Stimulated activated CD8-positive, alpha-beta memory T cell treated with anti-CD3 and anti-CD28 coated beads, Interleukin-4, amount 100 ng/mL, for 48 hours (primary cell): ENCODE measurements at places on chromosomes 16 and 17.

- DNase-seq: no peak
Measured at GRCh38 chr16:8634991-8635736, 13.7 kb downstream of the METTL22 start.

GRCh38 chr16:474420-475122 lies 49.1 kb downstream of the RAB11FIP3 start:
- no peak for DNase-seq

GRCh38 chr17:59327981-59328290 lies 3.5 kb upstream of the YPEL2 start:
- no peak for DNase-seq

DNA sequence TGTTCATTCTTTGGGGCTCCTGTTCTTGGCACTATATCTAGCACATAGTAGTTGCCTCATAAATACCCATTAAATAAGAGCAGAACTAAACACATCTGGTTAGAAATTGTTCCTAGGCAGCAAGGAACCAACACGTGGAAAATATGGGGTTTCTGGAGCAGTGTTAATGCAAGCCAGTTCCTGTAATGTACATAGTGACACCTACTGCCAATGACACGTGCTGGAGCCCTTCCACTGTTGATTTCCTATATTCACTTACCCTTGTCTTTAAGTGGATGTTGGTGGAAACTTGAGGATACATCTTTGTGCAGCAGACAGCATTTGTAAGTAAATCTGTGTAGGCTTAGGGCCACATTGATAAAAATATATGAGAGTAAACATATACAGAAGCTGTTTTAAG lies 1.6 kb upstream of the IRF8 start:
- peak; percentile 22 for DNase-seq

DNA sequence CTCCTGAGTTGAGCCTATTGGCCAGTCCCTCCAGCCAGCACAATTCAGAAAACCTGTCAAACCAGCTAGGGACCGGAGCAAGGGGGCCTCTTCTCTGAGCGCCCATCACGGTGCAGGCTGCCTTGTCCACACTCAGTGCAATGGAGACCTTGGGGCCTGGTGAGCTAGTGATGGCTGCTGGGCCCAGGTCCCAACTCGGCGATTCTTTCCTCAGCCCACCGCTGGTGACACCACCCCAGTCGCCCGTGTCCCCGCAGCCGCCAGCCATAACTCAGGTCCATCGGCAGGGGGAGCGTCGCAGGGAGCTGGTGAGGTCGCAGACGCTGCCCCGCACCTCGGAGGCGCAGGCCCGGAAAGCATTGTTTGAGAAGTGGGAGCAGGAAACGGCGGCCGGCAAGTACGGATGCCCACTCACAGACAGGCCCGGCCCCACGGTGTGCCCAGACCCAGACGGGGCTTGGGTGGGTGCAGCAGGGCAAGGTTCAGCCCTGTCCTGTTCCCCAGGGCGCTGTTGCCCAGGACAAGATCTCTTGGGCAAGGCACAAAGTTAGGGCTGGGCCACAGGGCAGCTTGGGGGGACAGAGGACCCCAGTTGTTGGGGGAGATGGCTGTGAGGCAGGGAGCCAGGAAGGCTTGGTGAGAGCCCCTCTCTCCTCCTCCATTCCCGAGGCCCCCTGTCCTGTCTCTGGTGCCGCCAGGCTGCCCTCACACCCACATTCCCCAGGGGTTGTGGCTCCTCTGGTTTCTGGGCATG lies 10.8 kb downstream of the SMTNL2 start:
- peak; percentile 69 for DNase-seq

GRCh38 chr17:38705803-38706504 lies 881 bp downstream of the MLLT6 start:
- DNase-seq: peak; percentile 61

DNA sequence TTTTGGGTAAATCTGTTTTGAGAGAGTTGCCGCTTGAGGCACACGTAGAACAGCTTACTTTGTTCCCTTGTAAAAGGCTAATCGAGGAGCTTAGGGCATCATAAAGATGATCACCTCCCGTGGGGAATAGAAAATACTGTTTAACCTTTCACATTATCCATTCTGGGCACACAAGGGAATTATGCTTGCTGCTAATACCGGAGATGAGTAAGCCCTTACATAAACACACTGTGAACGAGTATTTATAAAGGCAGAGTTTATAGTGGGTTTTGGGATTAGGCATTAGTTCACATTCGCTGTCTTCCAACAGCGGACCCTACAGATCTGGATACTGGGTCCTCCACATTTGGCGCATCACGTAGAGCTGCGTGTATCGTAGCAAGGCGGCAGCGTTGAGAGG lies 51.2 kb upstream of the CNTNAP4 start:
- DNase-seq: no peak

DNA sequence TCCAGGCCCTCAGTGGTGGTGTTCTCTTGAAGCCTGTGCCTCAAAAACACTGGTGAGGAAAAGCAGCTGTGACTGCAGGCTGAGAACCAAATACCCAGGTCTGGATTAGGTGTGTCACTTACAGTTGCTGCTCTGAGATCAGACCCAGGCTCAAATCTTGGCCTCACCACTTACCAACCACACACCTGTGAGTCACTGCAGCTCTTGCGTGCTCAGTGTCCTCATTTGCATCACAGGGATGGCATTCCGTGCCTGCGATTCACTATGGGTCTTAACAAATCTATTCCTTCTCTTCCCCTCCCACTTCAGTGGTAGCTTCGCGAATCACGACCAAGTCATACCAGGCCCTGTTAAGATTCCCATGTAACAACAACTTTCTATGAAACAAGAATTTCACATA lies 233.4 kb upstream of the HSBP1 start:
- no peak for DNase-seq

DNA sequence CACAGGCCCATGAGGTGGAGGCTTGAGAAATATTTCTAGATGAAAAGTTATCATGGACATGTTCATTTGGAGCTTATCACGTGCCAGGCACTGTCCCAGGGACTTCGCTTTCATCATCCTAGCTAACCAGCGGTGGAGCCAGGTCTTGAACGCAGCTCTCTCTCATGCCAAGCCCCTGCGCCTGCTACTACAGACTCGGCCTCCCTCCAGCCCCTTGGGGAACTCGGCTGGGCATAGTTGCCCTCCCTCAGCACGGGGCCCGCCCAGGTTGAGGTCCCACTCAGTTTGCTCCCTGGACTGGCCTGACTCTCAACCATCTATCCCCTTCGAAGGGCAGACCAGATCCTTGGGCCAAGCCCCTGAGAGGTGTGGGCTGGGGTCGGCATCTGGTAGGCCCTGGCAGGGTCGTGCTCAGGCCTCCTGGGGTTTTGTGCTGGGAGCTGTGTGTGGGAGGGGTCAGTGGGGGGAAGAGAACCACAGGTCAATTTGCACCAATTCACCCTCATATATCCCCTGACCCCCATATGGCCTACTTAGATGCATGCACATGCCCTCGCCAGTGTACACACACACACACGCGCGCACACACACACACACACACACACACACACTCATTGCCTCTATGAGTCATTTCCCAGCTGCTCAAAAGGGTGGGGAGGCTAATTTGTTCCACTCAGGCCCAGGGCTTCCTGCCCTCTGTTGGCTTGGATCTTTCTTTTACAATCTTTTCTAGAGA lies 12.1 kb upstream of the SCN4A start:
- peak; percentile 58 for DNase-seq

- no peak for DNase-seq
Measured at GRCh38 chr17:8141045-8141444, 11.2 kb downstream of the PER1 start.

DNA sequence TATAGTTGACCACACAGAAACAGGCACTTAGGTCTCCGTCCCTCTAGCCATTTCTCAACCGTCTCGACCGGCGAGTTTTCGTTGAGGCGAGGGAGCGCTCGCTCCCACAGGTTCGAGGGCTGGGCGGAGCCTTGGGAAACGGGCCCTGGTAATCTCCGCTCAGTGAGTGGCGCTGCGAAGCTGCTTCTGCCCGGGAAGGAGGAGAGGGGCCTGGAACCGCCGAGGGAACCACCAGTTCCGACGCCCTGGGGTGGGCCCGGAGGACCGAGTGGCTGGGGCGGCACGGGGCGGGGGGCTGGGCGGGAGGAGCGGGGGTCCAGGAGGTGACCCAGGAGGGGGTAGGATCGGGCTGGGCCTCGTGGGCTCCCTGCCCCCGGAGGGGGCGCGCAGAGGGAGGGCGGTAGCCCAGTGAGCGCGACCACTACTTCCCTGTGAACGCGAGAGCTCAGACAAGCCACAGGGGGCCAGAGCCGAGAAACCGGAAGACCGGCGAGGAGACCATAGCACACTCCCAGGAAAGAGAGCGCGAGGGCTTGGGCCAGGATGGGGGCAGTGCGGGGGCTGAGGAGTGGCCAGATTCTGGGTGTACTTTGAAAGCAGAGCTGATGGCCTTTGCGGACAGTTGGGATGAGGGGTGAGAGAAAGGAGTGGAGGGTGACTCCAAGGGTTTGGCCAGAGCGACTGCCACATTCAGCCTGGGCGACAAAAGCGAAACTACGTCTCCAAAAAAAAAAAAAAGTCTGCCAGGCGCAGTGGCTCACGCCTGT lies 29.9 kb upstream of the ARL4D start:
- peak; percentile 79 for DNase-seq

- peak; percentile 99 for DNase-seq
Measured at GRCh38 chr17:8138672-8139371, 13.4 kb downstream of the PER1 start.
